ENCODE measurements at places on chromosomes 7 and 10.

GRCh38 chr10:71746344-71747037 is 26.8 kb downstream of the VSIR start:
- no peak for DNase-seq

- DNase-seq = no peak
Observed at GRCh38 chr7:108234281-108234680, 104.1 kb upstream of the LAMB4 start.

DNA sequence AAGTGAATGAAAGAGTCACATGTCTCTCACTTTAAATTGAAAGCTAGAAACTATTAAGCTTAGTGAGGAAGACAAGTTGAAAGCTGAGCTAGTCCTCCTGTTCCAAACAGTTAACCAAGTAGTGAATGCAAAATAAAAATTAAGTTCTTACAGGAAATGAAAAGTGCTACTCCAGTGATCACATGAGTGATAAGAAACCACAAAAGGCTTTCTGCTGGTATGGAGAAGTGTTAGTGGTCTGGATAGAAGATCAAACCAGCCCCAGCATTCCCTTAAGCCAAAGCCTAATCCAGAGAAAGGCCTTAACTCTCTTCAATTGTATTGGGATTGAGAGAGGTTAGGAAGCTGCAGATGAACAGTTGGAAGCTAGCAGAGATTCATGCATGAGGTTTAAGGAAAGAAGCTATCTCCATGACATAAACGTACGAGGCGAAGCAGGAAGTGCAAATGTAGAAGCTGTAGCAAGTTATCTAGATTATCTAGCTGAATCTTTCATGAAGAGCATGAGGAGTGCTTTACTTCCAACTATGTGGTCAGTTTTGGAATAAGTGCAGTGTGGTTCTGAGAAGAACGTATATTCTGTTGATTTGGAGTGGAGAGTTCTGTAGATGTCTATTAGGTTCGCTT is 261.6 kb downstream of the MDFIC start:
- no peak for DNase-seq

DNA sequence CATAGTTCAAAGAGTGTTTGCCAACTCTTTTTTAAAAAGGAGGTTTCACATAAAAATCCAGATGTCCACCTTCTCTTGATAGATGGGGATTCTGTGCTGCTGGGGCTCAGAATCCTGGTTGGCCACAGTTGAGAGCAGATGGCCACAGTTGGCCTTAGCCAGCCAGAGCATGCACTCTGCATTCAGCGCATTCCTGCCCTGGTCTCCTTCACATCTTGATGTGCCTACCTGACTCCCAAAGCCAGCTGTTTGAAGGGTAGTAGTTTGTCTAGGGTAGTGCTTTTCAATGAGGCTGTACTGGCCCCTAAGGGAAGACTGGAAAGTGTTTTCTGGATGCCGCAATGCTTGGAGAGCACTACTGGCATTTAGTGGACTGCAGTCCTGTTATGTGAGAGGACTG is 208.1 kb upstream of the HDAC9 start:
- no peak for DNase-seq

DNA sequence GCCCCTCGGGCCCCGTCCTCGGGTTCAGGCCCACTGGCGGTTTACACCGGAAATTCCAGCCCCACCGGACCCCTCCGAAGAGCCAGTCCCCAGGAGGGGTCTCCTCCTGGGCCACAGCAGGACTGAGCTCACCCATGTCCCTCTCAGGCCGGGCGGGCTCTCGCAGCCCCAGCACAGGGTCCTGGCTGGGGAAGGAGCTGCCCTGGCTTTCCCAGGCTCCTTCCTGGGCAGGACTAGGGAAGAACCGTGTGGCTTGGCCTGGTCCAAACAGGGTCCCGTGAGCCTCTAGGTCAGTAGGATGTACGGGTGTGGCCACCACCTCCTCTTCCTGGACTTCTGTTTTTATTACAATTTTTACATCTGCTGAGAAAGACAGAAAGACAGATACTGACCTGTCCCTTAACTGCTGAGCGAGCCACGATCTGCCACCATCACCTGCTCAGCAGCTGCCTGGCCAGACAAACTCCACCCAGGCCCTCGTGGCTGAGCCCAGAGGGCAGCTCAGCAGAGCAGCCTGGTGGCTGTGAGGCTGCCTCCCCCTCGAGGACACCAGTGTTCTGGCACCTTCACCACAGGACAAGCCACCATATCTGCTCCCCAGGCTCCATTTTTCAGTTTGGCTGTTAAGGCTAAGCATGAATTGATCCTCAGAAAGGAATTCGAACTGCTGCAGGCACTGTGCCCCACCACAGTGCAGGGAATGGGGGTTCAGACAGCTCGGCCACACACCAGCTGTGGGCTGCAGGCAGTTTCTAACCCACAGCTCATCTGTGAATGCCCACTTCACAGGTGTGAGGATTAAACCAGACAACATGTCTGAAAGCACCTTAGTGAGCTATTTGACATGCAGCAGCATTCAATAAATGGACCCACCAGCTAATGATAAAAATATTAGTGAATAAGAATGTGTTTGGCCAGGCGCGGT is 14.5 kb upstream of the ZNF777 start:
- DNase-seq = no peak
